ENCODE measurements at places on chromosomes 13 and 19. TPM values are rescaled to one million over a fixed set of nuclear protein-coding genes. Genes with fewer than 3 reads are reported as not detected.

CCDC61 gene
- 10.3 TPM for total RNA-seq

MCEMP1 gene
- total RNA-seq = not detected

PNMA8C gene
- 7.1 TPM for total RNA-seq

KCNRG gene
- total RNA-seq = 5.3 TPM

RGS9BP gene
- 7.4 TPM for total RNA-seq

VSTM2B gene
- total RNA-seq = 9.6 TPM

ZNF417 gene
- total RNA-seq = 52.0 TPM

EDNRB gene
- 42.9 TPM for total RNA-seq

PTH2 gene
- not detected for total RNA-seq

ZNF506 gene
- 65.3 TPM for total RNA-seq

MIA gene
- 3.4 TPM for total RNA-seq

ZNF358 gene
- total RNA-seq = 28.1 TPM

TMIGD2 gene
- total RNA-seq = 0.49 TPM

ZNF723 gene
- not detected for total RNA-seq

SLC1A6 gene
- 12.4 TPM for total RNA-seq

VN1R4 gene
- total RNA-seq = not detected

GPI gene
- total RNA-seq = 213 TPM

ZNF799 gene
- total RNA-seq = 7.9 TPM

SYNE4 gene
- total RNA-seq = not detected

ATP4B gene
- not detected for total RNA-seq

CEACAM1 gene
- total RNA-seq = 2.6 TPM

RNF225 gene
- total RNA-seq = not detected

RDH8 gene
- total RNA-seq = not detected

TRPC4 gene
- total RNA-seq = 4.9 TPM

CHST8 gene
- 3.8 TPM for total RNA-seq

APOE gene
- total RNA-seq = 168 TPM

SOX1 gene
- 1.4 TPM for total RNA-seq

PLIN4 gene
- 3.1 TPM for total RNA-seq

C2CD4C gene
- total RNA-seq = 3.8 TPM

CEACAM7 gene
- 3.4 TPM for total RNA-seq

NEK3 gene
- 16.1 TPM for total RNA-seq

FAM216B gene
- total RNA-seq = 0.55 TPM

ADAT3 gene
- total RNA-seq = 2.4 TPM

UBE2L5 gene
- total RNA-seq = not detected

CCL25 gene
- not detected for total RNA-seq

IQCN gene
- 3.1 TPM for total RNA-seq

C19orf18 gene
- 0.66 TPM for total RNA-seq

ZSCAN4 gene
- total RNA-seq = not detected
